Left ventricle myocardium superior (tissue), 1 donor: ENCODE measurements at places on chromosomes 16 and 17.

DNA sequence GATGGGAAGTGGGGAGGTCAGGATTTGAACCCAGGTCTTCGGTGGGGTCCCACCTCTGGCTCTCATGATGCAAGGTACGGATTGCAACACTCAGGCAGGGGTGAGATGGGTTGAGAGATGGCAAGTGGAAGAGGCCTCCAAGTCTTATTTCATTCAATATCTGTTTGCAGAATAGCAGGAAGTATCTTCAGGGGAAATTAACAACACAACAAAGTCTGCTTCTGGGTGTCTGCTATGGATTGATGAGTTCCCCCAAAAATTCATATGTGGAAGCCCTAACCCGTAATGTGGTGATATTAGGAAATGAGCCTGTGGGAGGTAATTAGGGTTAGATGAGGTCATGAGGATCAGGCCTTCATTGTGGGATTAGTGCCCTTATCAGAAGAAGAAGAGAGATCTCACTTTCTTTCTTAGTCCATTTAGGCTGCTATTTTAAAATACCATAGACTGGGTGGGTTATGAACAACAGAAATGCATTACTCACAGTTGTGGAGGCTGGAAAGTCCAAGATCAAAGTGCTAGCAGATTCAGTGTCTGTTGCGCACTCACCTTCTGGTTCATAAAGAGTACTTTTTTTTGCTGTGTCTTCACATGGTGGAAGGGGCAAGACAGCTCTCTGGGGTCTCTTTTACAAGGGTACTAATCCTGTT is 4.4 kb upstream of the CD300H start:
- DNase-seq: no peak

GRCh38 chr16:85402910-85403692 is 210.0 kb upstream of the GSE1 start:
- DNase-seq: peak; percentile 73

GRCh38 chr16:2691491-2692248 is 9.3 kb downstream of the KCTD5 start:
- peak; percentile 78 for DNase-seq

DNA sequence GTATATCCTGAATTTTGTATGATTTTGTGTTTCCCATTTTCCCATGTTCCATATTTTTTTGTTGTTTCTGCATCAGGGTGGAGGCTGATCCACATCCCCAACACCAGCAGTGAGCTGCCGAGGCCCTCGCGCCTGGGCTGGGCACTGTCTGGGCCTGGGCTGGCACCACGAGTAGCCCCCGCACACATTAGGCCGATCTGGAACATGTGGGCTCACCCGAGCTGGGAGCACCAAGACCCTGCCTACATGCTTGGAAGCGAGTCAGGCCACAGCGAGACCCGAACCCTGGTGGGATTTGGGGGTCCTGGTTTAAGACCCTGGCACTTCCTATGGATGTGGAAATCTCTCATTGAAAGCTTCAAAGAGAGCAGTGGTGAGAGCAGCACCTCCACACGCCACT is 8.5 kb downstream of the KCTD5 start:
- DNase-seq: peak; percentile 12

GRCh38 chr17:78605429-78605828 is 28.2 kb upstream of the DNAH17 start:
- no peak for DNase-seq

- DNase-seq: peak; percentile 15
These were observed 4.3 kb downstream of the ADCY7 start for GRCh38 chr16:50270510-50271147.

GRCh38 chr17:57707892-57708291 is 37.2 kb downstream of the CCDC182 start:
- peak; percentile 31 for DNase-seq

DNA sequence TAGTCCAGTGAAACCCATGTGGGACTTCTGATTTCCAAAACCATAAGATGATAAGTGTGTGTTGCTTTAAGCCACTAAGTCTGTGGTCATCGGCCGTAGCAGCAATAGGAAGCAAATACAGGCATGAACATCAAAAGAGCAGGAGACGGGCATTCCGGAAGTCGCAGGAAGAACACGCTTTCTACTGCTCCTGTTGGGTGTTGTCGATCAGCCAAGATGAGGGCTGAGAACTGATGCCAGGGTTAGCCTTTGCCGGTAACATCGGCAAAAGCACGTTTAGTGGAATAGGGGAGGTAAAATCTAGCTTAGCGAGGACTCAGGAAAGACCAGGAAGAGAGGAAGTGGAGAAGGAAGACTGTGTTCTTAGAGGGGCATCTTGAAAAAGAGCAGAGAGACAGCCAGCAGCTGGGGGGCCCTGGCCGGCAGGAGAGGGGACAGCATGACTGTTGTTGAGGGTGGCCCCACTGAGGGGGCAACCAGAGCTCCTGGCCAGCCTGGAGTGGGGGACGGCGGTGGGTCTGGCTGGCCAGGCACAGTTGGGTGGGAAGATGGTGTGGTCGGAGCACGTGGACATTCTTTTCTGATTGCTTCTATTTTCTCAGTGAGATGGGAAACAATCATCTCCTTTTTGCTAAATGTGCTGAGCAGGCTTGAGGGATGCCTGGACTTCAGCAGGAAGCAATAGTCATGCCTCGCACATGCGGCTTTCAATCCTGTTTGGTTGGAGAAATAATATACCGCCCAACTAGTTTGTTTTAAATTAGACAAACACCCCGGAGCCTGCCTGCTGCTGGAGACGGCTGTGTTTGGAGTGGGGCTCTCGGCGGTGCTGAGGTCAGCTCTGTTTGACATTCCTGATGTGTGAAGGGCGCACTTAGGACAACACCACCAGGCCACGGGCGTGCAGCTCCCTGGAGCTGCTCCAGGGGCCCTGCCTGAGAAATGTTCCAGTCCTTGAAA is 109.9 kb downstream of the METRNL start:
- DNase-seq: peak; percentile 62

GRCh38 chr17:50027172-50027880 is 28.6 kb upstream of the ITGA3 start:
- peak; percentile 60 for DNase-seq
